GM13976 (cell line): ENCODE measurements at places on chromosomes 13 and 19.

GRCh38 chr13:24664726-24665409, 15.3 kb upstream of the ATP12A start:
- no peak for DNase-seq

DNA sequence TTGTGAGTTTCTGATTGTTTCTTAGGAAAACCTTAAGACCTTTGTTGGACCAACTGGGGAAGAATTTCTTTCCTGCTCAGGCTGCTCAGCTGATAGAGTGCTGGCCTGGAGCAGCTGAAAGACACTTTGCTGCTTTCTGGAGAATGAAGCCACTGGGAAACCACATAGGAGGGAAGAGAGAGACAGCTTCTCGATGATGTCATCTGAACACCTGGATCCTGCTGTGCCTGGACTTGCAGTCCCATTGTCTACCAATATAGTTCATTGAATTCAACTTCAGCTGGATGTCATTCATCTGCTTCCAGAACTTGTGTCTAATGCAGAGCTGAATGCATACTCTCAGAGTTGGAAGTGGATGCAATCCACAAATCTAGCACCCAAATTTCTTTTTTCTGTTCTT, 34.3 kb upstream of the TSHZ3 start:
- no peak for DNase-seq

DNA sequence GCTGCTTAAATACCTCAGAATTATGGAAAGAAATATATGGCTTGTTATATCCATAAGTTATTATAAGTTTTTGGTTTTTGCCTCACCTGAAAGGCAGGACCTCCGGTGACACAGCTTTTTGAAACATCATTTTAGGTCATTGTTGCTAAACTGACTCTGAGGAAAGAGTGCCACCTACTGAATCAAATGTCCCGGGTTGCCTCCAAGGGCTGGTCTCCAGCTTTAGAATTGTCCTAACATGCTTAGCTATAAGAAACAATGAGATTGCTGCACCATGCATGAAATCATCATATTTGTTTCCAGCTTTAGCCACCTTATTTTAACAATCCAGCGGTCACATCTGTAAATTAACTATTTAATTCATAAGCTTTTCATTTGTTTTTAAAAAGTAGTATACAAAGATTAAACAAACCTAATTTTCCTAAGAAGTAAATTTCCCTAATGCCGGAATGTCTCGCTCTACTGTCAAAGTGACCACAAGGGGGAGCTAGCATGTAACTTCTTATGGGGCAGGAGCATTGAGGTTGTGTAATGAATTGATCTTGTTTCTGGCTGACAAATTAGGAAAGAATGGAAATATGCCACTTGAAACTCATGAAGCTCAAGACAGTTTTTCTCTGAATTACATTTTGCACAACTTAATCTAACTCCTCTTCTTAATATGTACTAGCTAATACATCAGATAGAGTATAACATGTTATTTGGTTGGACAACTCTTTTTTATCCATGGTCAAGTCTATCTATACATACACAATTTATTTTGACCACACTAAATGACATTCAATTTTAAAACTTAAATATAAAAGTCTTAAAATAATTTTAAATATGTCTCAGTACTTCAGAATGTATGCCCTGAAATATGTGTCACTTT, 6.7 kb upstream of the PCDH17 start:
- peak; percentile 43 for DNase-seq

DNA sequence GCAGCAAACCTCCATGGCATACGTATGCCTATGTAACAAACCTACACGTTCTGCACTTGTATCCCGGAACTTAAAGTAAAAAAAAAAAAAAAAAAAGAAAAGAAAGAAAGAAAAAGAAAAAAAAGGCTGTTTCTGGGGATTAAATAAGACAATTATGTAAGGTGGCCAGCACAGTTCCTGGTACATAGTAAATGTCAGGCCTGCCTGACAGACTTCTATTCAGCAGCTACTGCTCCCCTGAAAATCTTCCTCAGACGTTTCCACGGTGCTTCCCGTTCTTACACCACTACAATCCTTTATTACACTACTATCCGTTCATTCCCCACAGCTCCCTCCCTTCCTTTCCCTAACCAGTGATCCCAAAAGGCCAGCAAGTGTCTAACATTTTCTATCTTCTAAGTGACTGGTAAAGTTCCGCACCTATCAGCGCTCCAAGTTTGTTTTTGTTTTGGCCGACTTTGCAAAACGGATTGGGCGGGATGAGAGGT, 636 bp upstream of the RB1 start:
- DNase-seq, result no peak

- no peak for DNase-seq
Observed at GRCh38 chr13:93412676-93413075, 186.1 kb downstream of the GPC6 start.

- DNase-seq, result no peak
Observed at GRCh38 chr13:112931028-112931934, 37.7 kb upstream of the MCF2L start.

DNA sequence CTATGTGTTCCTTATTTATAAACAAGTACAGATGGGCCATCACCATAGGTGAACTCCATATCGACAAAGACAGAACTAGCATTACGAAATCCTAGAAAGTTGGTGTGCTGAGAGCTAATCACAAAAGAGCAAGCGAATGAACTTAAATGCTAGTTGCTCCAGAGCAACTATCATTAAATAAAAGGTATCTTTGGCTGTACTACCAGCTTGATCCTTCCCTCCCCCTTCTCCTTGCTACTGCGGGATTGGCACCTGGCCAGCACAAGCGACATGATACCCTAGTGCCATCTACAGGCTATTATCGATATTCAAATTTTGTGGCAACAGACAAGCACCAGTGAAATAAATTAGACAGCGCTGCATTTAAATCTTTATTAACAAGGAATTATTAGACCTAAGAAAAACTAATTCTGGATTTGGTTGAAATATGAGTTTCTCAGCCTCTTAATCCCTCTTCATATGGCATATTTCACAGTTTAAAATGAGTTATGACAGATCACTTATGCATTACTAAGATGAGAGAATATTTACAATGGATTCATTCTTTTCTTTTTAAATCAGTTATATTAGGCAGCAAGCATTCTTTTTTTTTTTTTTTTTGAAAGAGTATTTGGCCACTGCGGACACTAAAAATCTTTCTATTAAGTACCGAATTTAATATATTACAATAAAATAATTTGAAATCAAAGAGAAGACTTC, 5.8 kb downstream of the PCDH9 start:
- no peak for DNase-seq

DNA sequence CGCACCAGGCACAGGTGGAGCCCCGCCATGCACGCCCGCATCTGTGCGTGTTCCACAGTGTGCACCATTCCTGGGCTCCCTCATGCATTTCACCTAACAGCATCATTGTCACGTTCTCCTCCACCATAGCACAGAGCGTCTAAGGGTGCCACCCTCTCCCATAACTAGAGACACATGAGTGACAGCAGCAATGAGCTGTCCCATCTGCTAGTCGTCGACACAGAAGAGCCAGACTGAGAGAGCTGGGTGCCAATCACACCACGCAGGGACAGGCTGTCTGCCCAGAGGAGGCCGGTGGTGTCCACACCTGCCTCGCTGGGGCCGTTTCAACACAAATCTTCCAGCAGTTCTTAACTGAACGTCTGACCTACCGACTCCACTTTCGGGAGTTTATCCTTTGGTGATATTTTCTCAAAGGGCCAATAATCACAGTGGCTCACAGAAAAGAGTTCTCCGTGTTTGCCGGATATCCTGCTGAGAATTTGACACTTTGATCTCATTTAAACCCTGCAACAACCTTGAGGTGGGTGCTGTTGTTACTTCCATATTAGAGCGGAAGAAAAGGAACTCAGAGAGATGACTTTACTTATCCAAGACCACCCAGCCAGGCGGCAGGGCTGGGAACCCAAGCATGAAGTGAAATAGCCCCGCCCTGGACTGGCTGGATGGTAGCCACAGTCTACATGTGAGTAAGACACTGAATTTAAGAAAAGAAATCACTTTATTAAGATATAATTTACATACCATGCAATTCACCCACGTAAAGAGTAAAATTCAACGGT, 16.2 kb downstream of the CLEC11A start:
- DNase-seq, result no peak

- DNase-seq, result no peak
Observed at GRCh38 chr19:55391191-55391670, 5.5 kb downstream of the RPL28 start.

- no peak for DNase-seq
Observed at GRCh38 chr13:50375792-50376191, 360.5 kb downstream of the KCNRG start.
